ENCODE measurements at places on chromosomes 4 and X.
A peak's percentile ranks its signal among the peaks of the same experiment; 100 is the strongest.

GRCh38 chr4:116501954-116502353, 583.4 kb downstream of the TRAM1L1 start:
- DNase-seq, result no peak

GRCh38 chr4:83387012-83387411, 52.4 kb upstream of the HPSE start:
- DNase-seq, result no peak

DNA sequence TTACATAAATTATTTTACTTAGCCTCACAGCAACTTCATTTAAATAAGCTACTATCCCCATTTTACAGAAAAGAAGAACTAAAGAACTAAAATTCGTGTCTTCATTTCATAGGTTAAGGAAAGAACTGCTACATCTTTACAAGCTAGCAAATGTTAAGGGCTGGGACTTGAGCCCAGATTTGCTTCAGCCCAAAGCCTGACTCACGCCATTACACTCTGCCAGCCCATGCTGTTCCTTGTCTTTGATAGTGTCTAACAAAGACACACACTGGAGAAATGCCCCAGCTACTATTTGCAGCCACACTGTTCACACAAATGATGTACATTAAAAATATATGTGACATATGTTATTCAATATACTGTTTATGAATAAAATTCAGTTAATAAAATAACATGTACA, 29.0 kb upstream of the ERVMER34-1 start:
- DNase-seq, result no peak

DNA sequence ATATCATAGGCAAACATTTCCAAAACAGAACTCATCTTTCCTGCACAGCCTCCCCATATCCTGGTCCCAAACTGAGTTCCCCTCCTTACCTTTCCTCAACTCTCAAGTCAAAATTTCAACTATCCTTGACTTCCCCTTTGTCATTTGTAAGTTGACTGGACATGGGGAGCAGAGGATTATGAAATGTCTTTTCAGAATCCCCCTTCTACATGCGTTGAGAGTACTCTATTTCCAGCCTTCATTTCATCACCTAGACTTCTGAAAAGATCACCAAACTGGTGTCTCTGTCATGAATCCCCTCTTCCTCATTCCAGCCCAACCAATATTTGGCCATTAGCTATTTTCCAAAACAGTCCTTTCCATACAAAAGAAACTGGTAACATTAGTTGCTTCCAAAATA, 95.2 kb downstream of the SYNPO2 start:
- no peak for DNase-seq

DNA sequence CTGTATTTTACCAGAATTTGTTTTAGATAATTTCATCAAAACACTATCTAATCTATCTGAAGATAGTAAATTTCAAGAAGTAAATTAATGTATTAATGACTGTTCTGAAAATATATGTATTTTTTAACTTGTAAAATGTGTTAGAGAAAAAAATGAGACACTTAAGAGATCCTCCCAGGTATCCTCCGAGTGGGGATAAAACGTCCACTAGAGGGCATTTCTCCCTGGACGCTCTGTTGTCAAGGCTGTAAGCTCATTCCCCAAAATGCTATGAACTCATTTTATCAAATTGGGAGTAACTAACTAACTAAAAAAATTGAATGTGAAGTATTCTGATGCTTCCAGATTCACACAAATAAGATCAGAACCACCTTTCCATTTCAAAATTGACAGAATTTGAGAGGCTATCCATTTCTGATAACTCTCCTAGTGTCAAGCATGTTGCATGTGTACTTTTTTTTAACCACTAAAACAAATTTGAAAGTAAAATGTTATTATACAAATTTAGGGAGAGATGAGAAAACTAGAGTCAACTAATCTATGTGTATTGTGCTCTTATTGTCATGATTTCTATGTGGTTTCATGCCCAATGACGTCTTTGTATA, 337.3 kb upstream of the HS3ST1 start:
- peak; percentile 13 for DNase-seq

DNA sequence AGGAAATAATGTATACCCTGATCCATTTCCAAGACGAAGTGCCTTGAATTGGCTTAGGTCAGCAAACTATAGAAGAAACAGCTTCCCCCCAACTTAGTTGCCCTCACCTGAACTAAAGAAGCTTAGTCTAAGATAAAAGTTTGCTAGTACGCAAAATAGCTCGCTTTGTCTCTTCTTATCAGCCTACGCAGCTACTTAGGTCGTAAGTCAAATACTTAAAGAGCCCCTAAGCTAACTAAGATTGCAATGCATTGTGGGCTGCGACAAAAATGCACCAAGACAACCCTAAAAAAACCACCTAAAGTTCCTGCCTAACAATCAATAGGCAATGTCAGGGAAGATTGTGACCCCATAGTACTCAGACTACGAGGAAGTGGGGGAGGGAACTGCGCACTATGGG, 12.8 kb downstream of the CLNK start:
- DNase-seq, result no peak

- DNase-seq, result no peak
Measured at GRCh38 chr4:129328162-129328561, 232.2 kb downstream of the C4orf33 start.

DNA sequence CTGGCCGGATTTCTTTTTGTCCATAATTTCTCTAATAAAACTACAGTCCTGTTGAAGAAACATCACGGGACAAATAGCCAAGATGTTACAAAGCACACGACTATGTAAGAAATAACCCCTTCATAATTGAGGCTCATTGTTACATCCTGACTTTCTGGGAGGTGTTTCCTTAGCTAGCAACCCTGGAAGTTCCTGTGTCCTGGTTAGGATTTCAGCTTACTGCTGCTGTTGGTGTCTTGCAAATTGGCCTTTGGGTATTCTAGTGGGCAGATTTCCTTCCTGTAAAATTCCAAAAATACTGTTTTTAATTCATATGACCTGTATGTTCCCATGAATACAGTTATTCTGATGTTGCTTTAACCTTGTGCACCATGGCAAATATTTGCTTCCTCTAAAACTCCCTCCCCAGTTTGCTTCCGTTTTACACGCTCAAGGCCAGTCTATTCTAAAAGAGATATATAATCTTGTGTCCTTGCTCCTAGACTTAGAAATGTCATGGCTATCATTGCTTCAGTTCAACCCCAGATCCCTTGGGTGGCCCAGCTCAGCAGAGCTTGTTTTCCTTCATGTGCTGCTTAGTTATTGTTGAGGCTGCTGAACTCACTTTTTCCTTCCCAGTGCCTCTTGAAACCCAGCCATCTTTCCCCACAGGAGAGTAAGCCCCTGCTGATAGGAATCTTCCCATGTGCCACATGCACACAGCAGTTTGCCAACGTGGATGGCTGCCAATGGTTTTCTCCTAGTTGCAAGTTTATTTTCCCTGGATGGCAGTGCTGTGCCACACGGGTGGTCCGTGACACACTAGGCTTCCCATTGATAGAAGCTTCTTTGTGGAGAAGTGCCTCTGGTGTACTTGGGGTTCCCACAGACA, 75.8 kb downstream of the TSPAN7 start:
- no peak for DNase-seq

- peak; percentile 50 for DNase-seq
Measured at GRCh38 chrX:131830400-131831184, 192.5 kb upstream of the STK26 start.

- DNase-seq, result peak; percentile 47
Measured at GRCh38 chr4:121554382-121554781, 142.4 kb downstream of the ANXA5 start.

DNA sequence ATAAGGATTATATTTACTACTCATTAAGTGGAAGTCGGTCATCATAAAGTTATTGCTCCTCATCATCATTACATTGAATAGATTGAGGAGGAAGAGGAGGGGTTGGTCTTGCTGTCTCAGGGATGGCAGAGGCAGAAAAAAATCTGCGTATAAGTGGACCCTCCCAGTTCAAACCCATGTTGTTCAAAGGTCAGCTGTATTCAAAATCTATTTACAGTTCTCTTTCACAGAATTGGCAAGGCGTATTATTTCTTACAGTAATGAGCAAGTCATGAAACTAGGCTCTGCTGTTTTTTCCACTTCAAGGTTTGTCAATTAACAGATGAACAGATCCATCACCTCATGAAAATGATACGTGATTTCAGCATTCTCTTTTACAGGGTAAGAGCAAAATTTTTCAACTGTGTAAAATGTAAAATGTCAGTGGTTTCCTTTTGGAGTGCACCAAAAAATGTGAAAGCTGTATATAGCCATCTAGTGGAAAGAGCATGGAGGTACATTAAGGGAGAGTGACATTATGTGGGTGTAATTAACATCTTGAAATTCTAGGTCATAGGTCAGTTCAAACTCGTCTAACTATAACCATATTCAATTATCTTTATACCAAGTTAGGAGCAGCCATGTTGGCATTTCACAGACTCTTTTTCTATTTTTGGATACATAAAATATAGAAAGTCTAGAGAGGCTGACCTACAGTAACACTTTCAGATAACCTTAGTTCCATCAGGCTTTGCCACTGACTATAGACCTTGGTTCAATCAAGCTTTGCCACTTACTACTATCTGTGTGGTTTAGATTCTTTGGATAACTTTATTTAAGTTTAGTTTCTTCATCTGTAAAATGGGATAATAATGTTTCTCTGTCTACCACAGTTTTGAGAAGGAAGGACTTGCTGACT, 30.1 kb downstream of the NEIL3 start:
- DNase-seq, result peak; percentile 55

- no peak for DNase-seq
Measured at GRCh38 chrX:12702509-12703091, 88.6 kb upstream of the PRPS2 start.

DNA sequence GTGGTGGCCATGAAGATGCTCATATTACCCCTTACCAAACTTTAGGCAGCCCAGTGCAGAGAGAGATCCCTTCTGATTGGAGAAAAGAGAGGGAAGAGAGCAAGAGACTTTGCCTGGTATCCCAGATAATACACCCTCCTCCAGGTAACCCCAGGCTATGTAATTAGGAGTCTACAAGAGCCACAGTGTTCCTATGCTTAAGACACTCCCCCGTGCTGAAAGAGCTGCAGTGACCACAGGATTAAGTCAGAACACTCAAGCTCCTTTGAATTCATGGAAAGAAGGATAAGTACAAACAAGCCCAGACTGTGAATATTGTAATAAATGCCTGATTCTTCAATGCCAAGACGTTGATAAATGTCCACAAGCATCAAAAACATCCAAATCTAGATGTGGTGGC, 41.4 kb downstream of the PABPC4L start:
- DNase-seq, result no peak

GRCh38 chr4:105650190-105650589, 58.3 kb downstream of the INTS12 start:
- no peak for DNase-seq

DNA sequence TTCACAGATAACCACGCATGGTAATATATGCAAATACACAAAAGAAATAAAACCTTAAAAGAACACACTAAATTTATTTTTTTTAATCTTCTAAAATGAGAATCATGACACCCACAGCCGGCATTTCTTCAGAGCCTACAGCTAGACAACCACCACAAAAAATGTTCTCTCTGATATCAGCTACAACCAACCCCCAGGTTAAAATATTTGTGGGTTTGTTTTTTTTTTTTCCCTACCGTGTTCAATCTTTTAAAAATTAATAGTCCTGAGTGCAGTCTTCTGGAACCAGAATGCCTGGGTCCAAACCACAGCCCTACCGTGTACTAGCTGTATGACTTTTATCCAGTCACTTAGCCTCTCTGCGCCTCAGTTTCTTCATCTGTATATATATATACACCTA, 36.0 kb downstream of the MAML3 start:
- no peak for DNase-seq

DNA sequence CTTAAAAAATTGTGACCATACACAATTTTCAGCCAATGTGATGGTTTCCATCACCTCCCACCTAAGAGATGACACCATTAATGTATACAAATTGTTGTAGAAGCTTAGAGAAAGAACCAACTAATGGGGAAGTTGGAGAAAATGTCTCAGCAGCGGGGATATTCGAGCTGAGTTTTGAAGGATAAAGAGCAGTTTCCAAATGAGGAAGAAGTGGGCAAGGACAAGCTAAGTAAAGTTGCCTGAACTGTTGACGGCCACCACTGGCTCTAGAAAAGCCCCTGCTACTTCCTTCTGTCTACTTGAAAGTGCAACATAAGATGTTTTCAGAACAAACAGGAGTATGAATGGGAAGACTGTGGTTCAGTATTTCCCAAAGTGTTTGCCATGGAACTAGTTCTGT, 92.0 kb downstream of the CHRNA9 start:
- no peak for DNase-seq

DNA sequence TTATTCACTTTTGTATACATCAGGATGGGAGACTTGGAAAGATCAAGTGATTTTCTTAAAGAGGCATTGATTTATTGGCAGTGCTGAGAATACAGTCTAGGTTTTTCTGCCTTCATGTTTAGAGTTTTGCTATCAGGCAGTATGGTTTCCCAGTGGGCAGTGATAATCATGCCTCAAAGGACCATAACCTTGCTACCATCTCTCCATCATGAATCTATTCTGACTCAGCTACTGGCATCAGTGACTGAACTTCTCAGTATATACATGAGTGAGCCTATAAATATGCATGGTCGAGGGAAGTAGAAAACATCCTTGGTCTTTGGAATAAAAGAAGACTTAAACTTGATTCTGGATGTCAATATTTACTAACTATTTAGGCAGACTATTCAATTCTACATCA, 562.0 kb upstream of the AADAT start:
- DNase-seq, result peak; percentile 59

DNA sequence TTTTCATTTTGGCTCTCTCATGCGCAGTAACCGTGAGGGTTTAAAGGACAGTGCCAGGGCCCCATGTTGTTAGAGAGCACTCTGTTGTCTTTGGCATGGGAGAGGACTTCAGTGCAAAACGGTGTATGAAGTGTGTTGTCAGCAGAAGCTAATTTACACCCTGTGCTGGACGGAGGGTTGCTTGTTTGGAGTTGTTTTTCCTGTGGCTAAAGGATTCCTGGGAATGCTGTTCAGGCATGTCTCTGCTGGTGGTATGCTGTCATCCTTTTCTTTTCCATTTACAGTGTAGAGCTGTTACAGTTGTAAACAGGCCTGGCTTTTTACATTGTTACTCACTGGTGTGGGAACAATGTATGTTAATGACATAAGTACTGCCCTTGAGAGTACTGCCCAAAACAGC, 206.3 kb downstream of the CBR4 start:
- DNase-seq, result peak; percentile 90

DNA sequence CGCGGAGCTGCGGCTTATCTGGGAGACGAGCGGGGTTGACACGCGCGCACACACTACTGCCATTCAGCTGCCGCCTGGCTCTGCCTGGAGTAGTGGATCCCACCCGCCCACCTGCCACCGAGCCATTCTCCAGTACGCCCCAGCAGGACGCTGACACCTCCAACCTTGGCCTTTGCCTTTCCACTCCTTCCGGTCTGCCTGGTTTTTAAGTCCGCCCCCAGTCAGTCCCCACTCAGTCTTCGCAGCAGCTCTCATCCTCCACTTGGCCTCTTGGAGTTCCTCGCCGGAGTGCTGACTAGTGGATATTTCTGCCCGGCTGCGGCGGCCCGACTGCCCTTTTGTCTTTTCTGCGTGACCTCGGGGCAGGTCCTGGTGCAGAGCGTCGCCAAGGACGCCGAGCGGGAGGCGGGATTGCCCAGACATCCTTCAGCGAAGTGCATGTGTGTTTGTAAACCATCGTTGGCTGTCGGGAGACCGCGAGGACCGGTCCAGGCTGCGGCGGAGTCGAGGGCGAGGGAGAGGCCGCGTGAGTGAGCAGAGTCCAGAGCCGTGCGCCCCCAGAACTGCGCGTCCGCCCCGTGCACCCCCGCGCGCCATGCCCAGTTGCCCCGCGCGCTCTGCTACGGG, 1.1 kb downstream of the SLIT2 start:
- peak; percentile 29 for DNase-seq

GRCh38 chrX:72031634-72032033, 100.1 kb downstream of the RTL5 start:
- DNase-seq, result no peak

Measured in fibroblast of skin of right quadriceps (primary cell).